ENCODE measurements at places on chromosomes 4 and X. TPM values are rescaled to one million over a fixed set of nuclear protein-coding genes. Genes with fewer than 3 reads are reported as not detected.

Gene MAGEA11
- not detected for total RNA-seq

DNA sequence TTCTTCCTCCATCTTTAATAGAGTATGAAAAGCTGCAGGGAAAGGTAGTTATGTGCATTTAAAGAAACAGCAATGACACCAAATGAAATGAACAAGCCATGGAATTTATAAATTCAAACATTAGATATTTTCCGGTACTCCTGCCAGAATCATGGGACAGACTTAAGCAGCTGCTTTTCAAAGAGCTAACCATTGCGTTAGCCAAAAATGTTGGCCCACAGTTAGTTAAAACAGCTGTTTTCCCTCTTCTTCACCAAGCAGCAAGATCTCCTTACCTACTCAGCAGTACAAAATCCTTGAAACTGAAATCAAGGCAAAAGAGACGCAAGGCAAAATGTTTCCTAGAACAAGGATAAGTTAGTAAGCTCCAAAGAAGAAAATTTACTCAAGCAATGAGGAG, 64.0 kb downstream of the MANBA start:
- DNase-seq = peak; percentile 48

DNA sequence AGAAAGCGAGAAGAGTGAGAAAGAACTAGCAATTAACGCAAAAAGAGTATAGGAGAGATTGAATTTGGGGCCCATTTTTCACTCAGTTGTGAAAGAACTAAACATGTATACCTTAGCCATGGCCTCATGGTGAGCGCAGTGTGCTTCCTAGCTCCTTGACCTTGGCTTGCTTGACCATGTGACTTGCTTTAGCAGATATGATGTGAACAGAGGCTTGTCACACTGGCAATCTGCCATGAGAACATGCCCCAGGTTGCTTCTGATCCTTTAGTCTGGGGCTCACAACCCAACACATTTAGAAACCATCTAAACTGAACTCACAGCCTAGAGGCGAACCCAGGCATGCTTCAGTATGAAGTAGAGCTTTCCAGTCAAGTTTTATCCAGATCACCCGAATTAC, 260.1 kb upstream of the FTHL17 start:
- DNase-seq = no peak

DNA sequence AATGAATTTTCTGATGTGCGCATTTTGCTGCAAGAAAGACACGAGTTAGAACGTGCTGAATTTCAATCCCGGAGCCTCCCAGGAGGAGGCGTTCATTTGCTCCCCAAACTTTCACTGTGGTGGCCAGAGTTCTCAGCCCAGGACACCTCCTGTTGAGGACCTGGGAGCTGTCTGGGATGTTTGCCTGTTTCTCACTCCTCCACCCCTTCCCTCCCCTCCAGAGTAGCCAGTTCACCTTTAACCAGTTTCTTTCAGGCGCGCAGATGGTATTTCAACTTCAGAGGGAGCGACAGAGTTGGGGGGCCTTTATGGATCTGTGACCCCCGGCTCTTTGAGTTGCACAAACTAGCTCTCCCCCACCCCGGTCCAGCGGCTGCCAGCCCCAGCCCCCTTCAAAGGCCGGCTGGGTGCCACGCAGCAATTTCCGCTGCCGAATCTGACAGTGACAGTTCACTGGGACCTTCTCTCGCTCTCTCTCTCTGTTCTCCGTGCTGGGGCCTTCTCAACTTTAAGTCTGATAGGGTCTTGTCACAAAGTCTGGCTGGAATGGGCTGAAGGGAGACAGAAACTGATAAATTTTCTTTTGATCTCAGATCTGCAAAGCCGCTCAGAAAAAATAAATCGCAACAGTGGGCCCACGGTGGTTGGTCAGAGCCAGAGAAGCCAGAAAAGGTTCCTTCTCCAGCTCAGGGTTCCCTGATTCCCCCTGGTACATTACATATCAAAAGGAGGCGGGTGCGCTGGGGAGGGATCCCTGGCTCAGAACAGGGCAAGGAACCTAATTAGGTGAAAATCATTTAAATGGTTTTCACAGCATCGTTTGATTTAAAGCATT, 100.0 kb upstream of the STX18 start:
- no peak for DNase-seq

Gene NDST4
- total RNA-seq = 5.1 TPM

Gene MAGEB10
- total RNA-seq = not detected

DNA sequence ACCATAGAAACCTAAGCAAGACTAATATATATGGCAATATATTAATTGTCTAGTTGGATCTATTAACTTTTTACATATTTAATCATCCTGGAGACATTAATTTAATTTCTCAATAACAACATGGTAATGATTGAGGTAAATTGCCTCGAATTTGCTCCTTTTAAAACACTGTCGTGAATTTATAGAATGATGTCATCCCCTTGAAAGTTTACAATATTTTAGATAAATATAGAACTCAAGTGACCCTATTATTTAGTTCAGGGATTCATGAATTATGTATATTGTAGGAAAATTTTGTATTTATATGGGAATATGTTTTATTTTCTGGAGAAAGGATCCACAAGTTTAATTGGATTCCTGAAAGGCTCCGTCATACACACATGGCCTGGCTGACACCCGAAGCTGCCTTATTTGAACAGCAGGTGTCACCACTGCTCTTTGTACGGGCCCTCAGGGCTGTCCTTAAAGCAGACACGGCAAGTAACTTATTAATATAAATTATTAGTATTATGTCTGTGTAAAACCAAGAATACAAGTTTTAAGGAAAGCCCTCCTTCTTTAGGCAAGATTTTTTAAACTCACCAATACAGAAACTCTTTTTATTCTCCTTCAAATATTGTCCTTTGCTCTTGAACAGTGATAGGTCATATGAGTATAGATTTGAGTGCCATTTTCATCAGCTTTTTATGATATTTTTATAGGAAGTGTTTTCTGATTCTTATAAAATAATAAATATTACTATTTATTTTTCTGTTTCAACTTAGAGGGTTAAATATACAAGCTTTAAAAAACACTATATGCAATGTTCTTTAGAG, 1.9 kb upstream of the PLRG1 start:
- DNase-seq = peak; percentile 78

DNA sequence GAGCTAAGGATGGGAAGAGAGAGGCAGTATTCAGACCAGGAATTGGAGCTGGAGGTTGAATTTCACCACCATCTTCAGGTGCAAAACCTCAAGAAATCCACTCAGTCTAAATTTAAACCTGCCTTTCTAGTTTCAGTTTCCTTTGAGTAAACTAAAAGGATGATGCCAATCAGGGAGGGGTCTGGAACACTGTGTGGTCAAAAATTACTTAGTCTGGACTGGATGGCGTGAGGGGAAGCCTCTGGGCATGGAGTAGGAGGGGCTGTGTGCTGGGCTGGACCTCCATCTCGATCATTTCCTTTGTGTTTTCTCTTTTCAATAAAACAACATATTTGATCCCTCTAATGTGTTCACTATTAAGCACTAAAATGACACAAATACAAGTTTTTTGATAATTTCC, 120.1 kb downstream of the GC start:
- no peak for DNase-seq

Gene HPGDS
- total RNA-seq = 2.8 TPM

GRCh38 chr4:24470666-24471485, 113.5 kb downstream of the DHX15 start:
- DNase-seq = no peak

DNA sequence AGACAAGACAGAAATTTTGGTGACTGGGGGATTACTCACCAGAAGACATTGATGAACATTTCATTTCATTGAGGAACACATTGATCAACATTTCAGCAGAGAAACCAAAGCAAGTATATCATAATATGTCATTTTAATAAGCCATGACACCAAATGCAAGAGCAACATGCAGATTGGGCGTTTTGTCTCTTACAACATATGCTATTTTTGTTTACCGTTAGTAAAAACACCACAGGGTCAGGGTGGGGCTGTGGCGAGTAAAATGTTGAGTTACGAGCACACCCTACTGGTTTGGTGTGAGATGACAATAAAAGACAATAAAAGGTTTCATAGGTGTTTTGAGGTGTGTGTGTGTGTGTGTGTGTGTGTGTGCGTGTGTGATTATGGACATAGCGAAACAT, 294.5 kb downstream of the PDGFC start:
- DNase-seq = peak; percentile 20

DNA sequence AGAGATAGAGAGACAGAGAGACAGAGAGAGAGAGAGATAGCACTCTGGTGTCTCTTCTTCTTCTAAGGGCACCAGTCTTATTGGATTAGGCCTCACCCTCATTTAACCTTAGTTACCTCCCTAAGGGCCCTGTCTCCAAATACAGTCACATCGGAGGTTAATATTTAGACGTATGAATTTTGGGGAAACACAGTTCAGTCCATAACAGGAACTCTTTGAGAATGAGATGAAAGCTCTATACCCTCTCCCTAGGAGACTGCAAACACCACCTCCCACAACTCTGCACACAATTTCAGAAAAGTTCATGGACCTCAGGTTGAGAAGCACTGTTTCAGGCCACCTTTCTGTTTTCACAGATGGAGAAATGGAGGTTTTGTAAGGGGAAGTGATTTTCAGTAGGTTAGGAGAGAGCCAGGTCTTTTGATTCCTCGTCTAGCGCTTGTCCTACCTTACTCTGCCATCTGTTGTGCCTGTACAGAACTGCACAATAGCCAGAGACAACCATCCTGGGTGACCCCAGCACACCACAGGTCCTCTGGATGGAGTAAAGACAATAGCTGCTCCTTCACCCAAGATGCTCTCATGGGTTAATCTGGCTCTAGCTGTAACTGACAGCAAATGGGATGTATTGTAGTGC, 16.9 kb upstream of the LOC101059915 start:
- peak; percentile 36 for DNase-seq

- no peak for DNase-seq
Measured at GRCh38 chr4:103318327-103318726, 120.2 kb upstream of the CENPE start.

- peak; percentile 28 for DNase-seq
Measured at GRCh38 chrX:132226169-132226568, 6.9 kb upstream of the RAP2C start.

Gene HSFX3
- 0.72 TPM for total RNA-seq

GRCh38 chrX:100864657-100865391, 9.3 kb downstream of the NOX1 start:
- DNase-seq = no peak

DNA sequence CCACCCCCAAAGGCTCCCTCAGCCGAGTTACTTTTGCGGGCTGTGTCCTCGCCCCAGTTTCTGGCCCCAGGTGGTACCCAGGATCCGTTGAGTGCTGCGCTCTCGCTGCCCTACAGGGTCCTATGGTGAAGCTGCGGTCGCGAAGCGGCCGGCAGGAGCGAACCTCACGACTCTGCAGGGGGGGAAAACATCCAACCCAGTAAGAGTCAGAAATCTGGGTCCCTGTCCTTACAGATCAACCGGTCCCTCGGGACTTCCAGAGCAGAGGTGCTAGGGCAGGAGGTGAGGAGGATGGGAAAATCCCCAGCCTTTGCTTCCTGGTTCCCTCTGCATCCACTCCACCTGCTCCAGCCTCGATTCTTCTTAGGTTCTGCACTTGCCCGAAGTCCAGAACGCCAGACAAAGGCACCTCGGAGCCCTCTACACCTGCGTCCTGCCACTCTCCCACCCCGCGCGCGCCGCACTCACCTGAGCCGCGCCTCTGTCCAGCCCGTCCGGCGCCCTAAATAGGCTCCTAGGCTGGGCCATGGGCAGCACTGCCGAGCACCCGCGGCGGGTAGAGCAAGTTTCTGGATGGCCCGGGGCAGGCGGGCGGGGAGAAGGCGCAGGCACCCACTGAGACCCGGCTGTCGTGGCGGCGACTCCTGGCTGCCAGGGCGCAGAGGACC, at the start of gene HS3ST1:
TSS of gene HS3ST1 (minus strand) at position 664 of the 668 bp plus-strand sequence. CDS start 28,889 bp downstream, outside the sequence.
- no peak for DNase-seq

Gene TDO2
- not detected for total RNA-seq

- DNase-seq = no peak
Measured at GRCh38 chrX:12890467-12890866, 16.0 kb upstream of the TLR8 start.

Gene ATP7A
- total RNA-seq = 9.8 TPM

- DNase-seq = peak; percentile 5
Measured at GRCh38 chr4:79923281-79923680, 149.7 kb downstream of the ANTXR2 start.

DNA sequence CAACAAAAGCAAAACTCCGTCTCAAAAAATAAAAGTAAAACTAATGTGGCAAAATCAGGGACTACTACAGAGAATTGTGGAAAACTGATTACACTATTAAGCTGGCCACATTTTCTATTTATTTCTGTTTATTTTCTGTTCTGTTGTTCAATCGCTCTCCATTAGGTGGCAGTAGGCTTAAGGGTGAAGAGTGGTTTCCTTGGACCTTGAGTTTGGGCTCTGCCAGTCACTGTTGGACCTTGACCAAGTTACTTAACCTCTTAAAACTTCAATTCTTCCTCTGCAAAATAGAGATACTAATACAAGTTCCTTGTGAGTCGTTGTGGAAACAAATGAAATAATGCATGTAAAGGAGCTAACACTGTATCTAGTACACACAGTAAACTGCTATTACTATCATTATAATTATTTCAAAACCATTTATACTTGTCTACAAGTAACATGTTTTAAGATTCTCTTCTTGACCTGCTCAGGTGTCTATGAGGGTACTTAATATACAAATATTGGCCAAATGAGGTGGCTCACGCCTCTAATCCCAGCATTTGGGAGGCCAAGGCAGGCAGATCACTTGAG, 15.2 kb downstream of the HSD17B11 start:
- peak; percentile 55 for DNase-seq

DNA sequence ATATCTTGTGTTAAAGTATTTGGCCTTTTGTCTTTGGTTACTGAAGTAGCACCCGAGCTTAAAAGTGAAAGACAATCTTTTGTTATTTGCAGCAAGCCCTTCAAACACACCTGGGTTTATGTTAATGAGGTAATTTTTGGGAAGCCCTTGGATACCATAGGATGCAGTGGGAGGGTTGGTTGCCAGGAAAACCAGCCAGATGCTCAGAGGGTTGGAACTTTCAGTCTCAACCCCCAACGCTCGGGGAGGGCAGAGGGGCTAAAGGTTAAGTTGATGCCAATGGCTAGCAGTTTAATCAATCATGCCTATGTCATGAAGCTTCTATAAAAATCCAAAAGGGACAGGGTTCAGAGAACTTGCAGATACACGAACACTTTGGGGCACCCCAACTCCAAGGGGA, 17.2 kb upstream of the GPR173 start:
- no peak for DNase-seq

Gene SLC10A4
- not detected for total RNA-seq

GRCh38 chr4:113901994-113902787, 77.3 kb downstream of the ARSJ start:
- peak; percentile 86 for DNase-seq

- no peak for DNase-seq
Measured at GRCh38 chr4:31784558-31784957, 1064.4 kb downstream of the PCDH7 start.
